Bronchus fibroblast of lung (primary cell): ENCODE measurements at places on chromosomes 1 and 21. TPM values are rescaled to one million over a fixed set of nuclear protein-coding genes. Genes with fewer than 3 reads are reported as not detected.

Gene ELF3
- under 0.01 and 0.17 TPM in 2 replicates for total RNA-seq

Gene S100A8
- total RNA-seq: not detected in 2 replicates

Gene CD101
- total RNA-seq: not detected in 2 replicates

Gene ENAH
- 26.3 and 33.6 TPM in 2 replicates for total RNA-seq

Gene CFAP298
- total RNA-seq: 32.4 and 35.8 TPM in 2 replicates

Gene SDF4
- total RNA-seq: 125 and 128 TPM in 2 replicates

Gene KRTAP11-1
- not detected in 2 replicates for total RNA-seq

Gene FAM131C
- 0.17 and 0.45 TPM in 2 replicates for total RNA-seq

Gene CSF3R
- total RNA-seq: not detected in 2 replicates

Gene RHBDL2
- total RNA-seq: not detected in 2 replicates

Gene OR6P1
- total RNA-seq: not detected in 2 replicates

Gene L1TD1
- 0.17 and 0.30 TPM in 2 replicates for total RNA-seq

Gene AADACL4
- not detected in 2 replicates for total RNA-seq

Gene ZNF648
- under 0.01 TPM in 1 of 2 replicates, not detected in the other for total RNA-seq

Gene NES
- 30.5 and 35.0 TPM in 2 replicates for total RNA-seq

Gene DNAJB4
- 46.8 and 56.3 TPM in 2 replicates for total RNA-seq

Gene DNALI1
- total RNA-seq: 7.9 and 8.2 TPM in 2 replicates

Gene NMNAT2
- total RNA-seq: 0.17 and 0.89 TPM in 2 replicates

Gene GTF2B
- total RNA-seq: 34.0 and 36.1 TPM in 2 replicates

Gene KCNJ15
- 0.15 TPM in 1 of 2 replicates, not detected in the other for total RNA-seq

Gene SNX7
- 18.4 and 22.7 TPM in 2 replicates for total RNA-seq

Gene ST6GALNAC3
- 1.5 and 3.6 TPM in 2 replicates for total RNA-seq

Gene PCSK9
- total RNA-seq: 37.8 and 40.0 TPM in 2 replicates

Gene UTS2
- 0.17 TPM in 1 of 2 replicates, not detected in the other for total RNA-seq

Gene SPRR2B
- not detected in 2 replicates for total RNA-seq

Gene PCNT
- total RNA-seq: 18.7 and 25.4 TPM in 2 replicates

Gene SLC45A3
- 2.5 and 2.7 TPM in 2 replicates for total RNA-seq

Gene ERG
- not detected in 2 replicates for total RNA-seq

Gene CRP
- total RNA-seq: not detected in 2 replicates

Gene SIK1
- total RNA-seq: 0.17 TPM in 1 of 2 replicates, not detected in the other

Gene ITGB3BP
- total RNA-seq: 25.0 and 30.3 TPM in 2 replicates

Gene KCNQ4
- total RNA-seq: under 0.01 and 0.17 TPM in 2 replicates

Gene WDR64
- total RNA-seq: not detected in 2 replicates

Gene C1QB
- not detected in 2 replicates for total RNA-seq

Gene LCE2B
- total RNA-seq: not detected in 2 replicates

Gene NCAM2
- total RNA-seq: 0.84 and 1.0 TPM in 2 replicates

Gene DIRAS3
- 3.0 and 3.2 TPM in 2 replicates for total RNA-seq

Gene MAN1C1
- 0.59 and 1.0 TPM in 2 replicates for total RNA-seq

Gene C1orf226
- total RNA-seq: 0.50 and 0.59 TPM in 2 replicates

Gene NBPF10
- total RNA-seq: 0.30 and 0.34 TPM in 2 replicates

Gene DPT
- 0.15 TPM in 1 of 2 replicates, not detected in the other for total RNA-seq

Gene SLC9C2
- not detected in 2 replicates for total RNA-seq

Gene KCNT2
- 1.3 and 1.6 TPM in 2 replicates for total RNA-seq

Gene MGST3
- total RNA-seq: 169 and 174 TPM in 2 replicates

Gene DDOST
- total RNA-seq: 303 and 316 TPM in 2 replicates

Gene SMIM1
- 5.6 and 10.9 TPM in 2 replicates for total RNA-seq

Gene VWA1
- 7.1 and 7.9 TPM in 2 replicates for total RNA-seq

Gene LZIC
- 14.7 and 23.0 TPM in 2 replicates for total RNA-seq
